ENCODE measurements at places on chromosomes 7 and 10.

DNA sequence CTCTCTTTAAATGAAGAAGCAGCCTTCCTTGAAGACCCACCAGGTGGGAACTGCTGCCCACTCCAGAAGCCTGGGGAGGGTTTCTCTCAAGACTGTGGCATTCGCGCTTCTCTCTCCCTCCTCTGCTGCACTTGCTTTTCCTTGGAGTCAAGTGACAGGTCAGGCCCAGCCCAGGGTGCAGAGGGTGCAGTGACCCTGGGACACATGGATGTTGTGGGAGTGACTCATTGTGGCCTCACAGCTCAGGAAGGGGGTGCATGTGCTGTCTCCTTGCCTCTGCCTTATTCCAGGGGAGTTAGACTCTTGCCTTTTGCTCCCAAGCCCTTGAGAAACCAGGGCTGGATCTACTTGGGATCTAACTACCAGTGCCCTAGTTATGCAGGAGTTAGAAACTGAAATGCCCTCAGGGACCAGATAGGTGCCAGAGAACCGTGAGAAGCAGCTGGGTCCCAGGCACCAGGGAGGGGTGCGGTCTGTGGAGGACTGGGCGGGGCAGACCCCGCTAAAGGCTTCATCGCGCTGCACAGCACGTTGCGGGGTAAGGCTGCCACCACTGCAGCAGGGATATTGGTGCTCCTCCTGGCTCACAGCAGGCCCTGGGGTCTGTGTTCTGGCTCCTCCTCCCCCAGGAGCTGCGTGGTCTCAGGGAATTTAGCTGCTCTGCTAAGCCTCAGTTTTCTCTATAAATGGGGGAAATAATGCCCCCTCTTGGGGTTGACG lies 11.4 kb downstream of the FAM241B start:
- no peak for DNase-seq

DNA sequence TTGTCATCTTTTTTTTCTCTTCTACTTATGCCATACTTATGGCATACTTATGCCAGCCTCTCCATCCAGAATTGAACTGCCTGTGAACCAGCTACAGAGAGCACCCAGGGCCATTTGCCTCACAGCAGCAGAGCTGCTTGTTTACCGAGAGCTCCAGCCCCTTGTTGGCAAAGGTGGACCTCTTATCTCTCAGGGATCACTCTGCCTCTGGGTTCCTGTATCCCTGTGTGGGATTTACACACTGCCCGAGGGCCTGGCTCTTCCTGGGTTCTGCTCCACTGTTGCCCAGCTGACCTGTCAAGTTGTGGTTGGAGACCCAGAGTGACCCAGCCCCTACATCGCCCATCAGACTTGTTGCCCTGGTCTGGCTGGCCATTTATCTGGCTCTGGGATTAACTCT lies 22.3 kb downstream of the MRPS33 start:
- no peak for DNase-seq

DNA sequence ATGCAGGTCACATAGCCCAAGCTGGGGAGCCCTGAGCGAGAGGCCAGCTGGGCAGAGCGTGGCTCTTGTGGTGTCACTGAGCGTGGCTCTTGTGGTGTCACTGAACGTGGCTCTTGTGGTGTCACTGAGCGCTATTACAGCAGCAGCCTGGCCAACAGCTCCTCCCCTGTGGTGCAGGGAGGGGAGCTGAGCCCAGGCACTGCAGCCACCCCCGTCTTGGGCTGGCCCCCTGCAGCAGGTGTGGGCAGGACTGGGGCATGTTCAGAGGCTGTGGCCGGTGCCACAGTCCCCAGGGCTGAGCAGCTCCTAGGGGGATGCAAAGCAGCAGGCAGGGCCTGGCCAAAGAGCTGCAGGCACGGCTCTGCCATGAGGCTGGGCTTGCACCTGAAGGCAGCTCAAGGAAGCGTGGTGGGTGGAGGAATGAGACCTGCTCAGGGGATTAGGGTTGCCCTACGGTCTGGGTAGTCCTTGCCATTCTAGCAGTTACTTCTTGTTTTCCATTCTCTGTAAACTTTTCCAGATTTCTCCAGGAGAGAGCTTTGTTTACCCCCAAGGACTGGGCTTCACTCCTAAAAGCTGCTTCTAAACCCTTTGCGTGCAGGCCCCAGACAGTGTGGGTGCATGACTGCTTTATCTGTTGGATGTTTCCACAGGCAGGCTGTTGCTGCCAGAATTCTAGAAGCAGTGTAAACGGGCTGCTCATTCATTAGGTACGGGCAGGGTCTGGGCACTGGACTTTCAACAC lies 29.2 kb downstream of the ZNF783 start:
- DNase-seq = no peak

DNA sequence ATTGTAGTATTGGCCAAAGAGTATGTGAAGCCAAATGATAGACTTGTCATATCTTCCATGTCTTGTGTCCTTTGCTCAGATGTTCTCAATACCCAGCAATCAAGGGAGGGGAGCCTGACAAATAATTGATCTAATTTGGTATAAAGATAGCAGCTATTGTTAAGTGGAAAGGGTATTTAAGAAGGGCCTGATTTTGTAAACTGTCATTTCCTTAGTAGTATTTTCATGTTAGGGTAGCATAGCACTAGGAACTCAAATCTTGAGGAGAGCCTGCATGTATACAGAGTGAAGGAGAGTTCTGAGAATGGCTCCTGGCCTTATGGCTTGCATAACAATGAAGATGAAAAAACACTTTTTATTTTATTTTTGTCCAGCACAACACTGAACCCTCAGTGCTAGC lies 53.1 kb downstream of the GNAI1 start:
- no peak for DNase-seq

DNA sequence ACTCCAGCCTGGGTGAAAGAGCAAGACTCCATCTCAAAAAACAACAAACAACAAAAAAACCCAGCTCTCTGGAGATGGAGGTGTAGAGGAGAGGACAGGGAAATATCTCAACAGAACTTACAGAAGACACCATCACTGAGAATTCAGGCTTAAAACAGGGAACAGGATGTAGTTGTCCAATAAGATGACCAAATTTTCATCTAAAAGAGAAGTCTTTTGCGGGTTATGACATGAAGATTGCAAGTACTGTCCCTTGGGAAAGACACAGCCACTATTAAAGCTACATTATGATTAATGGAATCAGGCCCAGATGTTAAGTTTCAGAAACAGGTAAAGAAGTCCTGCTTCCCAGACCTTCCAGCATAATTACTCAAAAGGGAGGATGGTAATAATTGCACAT lies 235.2 kb upstream of the NRP1 start:
- no peak for DNase-seq

DNA sequence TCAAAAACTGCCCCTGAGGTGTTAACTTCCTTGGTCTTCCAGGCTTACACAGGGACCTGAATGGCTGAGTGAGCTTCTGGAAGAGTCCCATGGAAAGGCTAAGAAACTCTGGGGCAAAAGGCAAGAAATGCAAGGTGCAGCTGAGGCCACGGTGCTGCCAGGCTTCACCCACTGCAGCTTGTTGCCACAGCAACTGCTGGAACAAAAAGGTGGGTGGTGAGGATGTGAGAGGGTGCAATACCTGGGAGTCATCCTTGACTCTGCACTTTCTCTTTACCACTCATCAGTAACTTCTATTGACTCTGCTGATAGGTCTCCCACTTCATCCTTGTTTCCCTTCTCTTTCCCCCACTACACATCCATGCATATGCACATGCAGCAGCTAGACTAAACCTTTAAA lies 258.6 kb downstream of the BMPER start:
- DNase-seq = no peak

- no peak for DNase-seq
Observed at GRCh38 chr7:90931986-90932916, 332.0 kb upstream of the FZD1 start.

DNA sequence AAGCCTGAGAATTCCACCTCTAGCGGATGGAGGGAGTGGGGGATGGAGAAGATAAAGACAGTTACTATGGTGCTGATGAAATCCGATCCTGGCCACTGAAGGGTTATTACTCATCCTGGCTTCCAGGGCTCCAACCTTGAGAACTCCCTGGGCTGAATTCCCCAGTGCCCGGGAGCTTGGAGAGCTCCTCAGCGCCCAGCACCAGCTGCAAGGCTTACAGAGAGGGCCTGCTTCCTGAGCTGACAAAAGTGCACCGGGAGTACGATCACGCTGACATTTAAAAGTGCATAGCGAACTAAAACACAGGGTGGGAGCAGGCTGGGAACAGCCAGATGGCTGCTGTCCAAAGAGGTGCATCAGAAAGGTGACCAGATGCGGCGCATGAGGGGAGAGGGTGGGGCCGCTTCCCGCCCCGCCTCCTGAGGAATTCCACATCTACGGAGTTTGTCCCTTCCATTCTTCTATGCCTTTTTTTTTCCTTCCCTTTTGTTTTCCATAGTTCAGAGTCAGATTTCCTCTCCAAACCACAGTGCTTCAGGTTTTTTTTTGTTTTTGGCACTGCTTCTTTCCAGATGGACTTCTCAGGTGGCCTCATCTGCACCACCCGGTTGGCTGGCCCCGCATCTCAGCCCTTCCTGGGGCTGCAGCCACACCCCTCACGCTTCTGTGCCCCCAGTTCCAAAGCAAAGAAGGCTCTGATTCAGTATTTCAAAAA lies 62.4 kb upstream of the MKRN1 start:
- no peak for DNase-seq

- no peak for DNase-seq
Observed at GRCh38 chr10:86341361-86341811, 25.2 kb downstream of the GRID1 start.

All from stimulated activated CD4-positive, alpha-beta T cell treated with anti-CD3 and anti-CD28 coated beads, Interleukin-15, amount 100 ng/mL, for 1 hour (primary cell).